Prostate gland (tissue), 2 donors: ENCODE measurements at places on chromosomes 3 and 15.

- DNase-seq: no peak
Observed at GRCh38 chr3:182729903-182730674, 63.2 kb upstream of the ATP11B start.

DNA sequence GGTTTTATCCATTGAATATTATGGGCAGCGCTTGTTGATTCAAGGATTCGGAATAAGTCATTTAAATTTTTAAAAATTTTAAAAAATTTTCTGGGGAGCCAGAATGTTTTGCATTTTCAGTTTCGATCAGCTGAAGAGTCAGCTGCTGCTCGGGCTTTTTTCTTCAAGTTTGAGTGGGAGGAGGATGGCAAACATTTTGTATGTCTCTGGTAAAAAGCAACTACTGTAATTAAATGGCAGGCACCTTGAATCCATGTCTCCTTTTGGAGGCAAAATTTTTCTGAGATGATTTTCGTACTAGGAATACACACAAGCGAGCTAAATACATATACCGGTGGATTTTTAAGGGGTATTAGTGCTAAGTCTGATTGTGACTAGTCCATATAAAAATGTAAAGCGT, 612 bp downstream of the C3orf38 start:
- DNase-seq: no peak

DNA sequence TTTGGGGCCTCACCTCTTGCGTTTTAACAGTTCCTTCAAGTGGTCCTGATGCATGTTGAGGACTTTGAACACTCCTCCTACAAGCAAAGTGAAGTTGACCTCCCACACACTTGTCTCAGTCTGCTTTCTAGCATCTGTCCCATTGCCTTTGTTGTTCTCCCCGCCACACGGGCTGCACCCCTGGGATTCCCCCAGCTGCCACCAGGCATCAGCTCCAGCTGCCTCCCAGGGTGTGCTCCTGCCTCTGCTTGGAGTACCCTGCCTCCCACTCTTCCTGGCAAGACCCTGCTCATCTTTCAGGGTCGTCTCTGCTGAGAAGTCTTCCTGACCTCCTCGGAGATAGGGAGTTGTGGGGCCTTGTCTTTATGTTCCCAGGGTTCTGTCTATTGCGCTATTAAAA, 52.2 kb downstream of the IGF1R start:
- DNase-seq: no peak

- no peak for DNase-seq
Observed at GRCh38 chr15:62515696-62516395, 350.8 kb upstream of the C2CD4B start.

DNA sequence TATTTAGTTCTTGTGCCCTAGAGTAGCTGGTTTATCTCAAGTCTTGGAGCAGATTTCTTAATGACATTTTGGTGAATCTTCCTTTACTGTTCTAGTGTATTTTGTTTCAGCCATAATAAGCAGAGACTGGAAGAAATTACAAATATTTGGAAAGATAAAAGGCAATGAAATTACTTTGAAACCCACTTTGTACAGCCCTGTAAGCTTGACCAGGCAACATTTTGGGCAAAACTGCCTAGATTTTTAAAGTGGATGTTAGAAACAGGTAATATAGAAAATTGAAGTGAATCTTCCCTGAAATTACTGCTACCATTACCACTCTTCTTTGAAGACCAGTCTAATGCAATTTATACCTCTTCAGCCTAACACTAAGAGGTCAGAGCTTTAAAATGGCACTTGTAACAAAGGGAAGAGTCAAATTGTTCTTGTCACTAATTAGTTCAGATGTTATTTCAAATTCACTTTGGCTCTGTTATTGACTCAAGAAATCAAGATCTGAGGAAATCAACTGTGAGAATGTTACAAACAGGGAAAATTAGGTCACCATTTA, 589.4 kb downstream of the NLGN1 start:
- DNase-seq: no peak

DNA sequence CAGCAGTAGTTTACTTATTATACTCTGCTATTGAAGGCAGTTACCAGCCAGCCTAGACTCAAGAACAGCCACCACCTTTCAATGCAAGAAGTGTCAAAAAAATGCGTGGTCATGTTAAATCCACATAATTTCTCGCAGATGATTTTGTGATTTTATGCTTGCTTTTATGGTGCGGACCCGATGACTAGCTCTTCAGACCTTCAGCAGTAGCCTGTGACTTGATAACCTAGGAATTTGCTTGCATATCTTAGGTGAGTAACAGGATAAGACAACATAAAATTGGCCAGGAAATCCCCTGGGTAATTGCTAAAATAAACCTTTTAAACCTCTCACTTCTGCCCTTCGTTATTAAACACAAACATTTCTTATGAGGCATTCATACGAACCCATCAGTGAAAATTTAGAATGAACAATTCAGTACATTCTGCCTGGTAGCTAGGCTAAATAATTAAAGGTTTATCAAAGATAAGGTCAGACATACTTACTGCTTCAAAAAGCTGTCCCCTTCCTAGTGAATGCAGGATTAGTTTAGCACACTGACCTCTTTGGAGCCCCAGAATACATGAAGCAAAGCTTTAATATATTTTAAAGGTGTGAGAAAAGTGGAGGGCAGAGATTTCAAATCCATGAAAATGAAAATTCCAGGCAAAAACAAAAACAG, 798.8 kb downstream of the OTOL1 start:
- no peak for DNase-seq

DNA sequence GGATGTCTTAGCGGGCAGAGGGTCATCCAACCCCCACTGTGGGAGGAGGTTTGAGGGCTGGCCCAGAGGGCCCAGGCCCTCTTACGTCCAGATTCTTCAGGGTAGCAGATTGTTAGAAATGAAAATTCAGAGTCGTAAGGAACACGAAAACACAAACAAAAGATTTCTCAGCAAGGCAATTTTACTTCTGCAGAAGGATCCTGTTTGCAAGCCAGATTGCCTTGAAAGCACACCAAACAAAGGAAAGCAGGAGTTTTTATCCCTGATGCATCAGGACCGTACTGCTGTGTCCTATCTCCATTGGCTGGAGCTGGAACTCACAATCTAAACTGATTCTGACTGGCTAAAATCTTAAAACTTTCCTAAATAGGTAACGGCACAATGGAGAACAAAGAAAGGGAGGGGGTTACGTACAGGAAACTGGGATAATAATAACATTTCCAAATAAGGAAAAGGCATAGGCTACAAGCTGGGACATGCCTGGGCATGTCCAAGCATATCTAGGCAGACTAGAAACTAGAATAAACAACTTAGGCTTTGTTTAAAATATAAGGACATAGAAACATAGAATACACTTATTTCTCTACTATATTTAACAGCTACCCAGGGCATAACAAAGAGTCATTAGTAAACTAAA, 97.3 kb upstream of the C2CD4B start:
- DNase-seq: no peak

- no peak for DNase-seq
Observed at GRCh38 chr3:59908280-59908679, 858.5 kb upstream of the CFAP20DC start.

DNA sequence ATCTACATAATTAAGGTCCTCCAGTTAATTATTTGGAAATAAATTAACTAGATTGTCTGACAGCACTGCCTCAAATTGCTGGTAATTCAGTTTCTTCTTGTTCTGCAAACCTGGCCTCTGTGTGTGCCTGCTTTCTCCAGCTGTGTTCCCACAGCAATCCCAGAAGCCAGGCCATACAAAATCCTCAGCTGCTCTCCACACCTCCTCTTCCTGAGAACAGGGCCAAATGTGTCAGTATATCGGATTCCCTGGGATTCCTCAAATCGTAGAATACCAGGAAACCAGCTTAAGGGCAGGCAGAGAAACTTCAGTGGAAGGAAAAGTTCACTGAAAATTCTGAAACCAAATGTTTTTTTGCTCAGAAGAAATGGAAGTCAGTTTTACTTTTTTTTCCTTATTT, 261.4 kb downstream of the ZMAT3 start:
- no peak for DNase-seq
